ENCODE measurements at places on chromosomes 2 and 18.

DNA sequence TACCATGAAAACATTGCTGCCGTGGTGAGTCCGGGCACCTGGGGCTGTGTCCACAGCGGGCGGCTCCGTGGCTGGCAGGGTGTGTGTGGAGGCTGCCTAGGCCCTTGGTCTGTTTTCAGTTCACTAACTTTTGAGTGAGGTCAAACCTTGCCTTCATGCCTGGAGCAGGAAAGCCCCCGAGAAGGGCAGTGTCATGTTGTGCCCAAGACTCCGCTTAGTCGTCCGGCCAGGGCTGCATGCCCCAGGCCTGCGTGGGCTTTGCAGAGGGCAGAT lies 24.1 kb downstream of the MAL start:
- no peak for DNase-seq

DNA sequence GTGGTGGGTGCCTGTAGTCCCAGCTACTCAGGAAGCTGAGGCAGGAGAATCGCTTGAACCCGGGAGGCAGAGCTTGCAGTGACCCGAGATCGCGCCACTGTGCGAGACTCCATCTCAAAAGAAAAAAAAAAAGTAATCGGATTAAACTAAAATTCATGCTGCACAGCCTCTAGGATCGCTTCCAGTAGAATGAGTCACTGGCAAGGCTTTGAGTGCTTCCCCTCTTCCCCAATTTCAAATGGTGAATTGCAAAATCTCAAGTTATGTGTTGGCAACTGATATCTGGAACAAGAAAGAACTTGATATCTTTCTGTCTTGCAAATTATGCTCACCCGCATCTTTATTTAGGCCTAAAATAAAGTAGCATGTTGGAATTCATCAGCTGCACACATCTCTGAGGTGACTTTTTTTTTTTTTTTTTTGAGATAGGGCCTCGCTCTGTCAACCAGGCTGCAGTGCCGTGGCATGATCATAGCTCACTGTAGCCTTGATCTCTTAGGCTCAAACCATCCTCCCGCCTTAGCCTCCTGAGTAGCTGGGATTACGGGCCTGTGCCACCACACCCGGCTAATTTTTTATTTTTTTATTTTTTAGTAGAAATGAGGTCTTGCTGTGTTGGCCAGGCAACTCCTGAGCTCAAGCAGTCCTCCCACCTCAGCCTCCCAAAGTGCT lies 12.7 kb downstream of the TTC39C start:
- DNase-seq = no peak

- DNase-seq = no peak
These were observed 53.2 kb upstream of the SH3BP4 start for GRCh38 chr2:234898534-234899053.

DNA sequence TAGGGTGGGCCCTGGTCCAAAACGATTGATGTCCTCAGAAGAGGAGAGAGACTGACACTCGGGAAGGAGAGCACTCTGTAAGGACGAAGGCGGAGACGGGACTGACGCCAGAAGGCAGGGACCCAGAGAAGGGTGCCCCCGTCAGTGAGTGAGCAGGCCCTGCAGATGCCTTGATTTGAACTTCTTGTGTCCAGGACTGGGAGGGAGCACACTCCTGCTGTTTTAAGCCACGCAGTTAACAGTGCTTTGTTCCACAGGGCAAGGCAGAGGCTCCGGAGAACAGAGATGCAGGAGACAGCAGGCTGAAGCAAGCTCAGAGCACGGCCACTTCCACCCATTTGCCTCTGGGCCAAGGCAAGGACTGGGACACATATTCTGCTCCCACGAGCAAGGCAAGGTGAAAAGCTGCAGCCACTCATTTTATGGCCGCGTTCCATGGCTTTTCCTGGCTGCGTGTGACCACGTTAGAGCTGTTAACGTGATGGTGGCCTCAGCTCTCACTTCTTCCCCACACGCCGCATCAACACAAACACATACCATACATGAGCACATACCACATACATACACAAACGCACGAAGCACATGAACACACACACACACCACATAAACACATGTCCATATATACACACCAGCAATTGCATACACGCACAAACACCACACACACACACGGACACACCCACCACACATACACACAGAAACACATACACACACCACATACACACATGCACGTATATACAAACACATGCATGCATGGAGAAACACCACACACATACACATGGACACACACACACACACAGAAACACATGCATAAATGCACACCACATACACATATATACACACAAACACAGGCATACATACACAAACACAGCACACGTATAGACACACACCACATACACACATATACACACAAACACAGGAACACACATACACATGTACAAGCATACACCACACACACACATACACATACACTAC lies 521.0 kb upstream of the MYT1L start:
- no peak for DNase-seq

DNA sequence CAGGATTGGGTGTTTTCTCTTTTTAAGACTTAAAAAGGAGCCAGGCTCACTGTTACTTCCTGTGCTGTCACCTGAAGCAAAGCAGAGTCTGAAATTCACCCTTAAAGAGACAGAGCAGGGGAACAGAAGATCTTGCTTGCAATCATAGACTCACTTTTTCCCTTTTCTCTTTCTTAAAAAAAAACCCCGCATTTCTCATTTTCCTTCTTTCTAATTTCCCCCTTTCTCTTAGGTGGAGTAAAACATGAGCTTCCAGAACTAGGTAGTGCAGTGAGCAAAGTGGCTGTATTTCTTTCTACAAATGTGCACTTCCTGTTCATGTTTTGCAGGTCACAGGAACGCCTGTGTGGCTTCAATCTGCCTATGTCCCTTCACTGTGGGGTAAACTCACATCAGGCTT lies 381.2 kb downstream of the LPIN1 start:
- no peak for DNase-seq

- no peak for DNase-seq
These were observed 58.3 kb downstream of the EFEMP1 start for GRCh38 chr2:55865096-55865835.

- DNase-seq = no peak
These were observed 373.4 kb downstream of the TNS1 start for GRCh38 chr2:217629347-217629746.

- no peak for DNase-seq
These were observed 70.6 kb upstream of the KLF7 start for GRCh38 chr2:207236156-207236935.

All from COR-L47 (cell line).